ENCODE measurements at places on chromosomes 5 and 9. TPM values are rescaled to one million over a fixed set of nuclear protein-coding genes. Genes with fewer than 3 reads are reported as not detected.

PRR16 gene
- 1.6 TPM for total RNA-seq

LRSAM1 gene
- 7.4 TPM for total RNA-seq

OCLN gene
- total RNA-seq: 0.26 TPM

FIBCD1 gene
- total RNA-seq: 9.3 TPM

REEP2 gene
- total RNA-seq: 16.4 TPM

GABRA1 gene
- total RNA-seq: not detected

MEIKIN gene
- total RNA-seq: not detected

IFNA13 gene
- not detected for total RNA-seq
